NCI-H446 treated with DMSO at 0.1 percent for 48 hours (cell line): ENCODE measurements at places on chromosomes 11 and 22.
A peak's percentile ranks its signal among the peaks of the same experiment; 100 is the strongest.

- no peak for DNase-seq
Measured at GRCh38 chr11:94125407-94126115, 3.1 kb upstream of the PANX1 start.

DNA sequence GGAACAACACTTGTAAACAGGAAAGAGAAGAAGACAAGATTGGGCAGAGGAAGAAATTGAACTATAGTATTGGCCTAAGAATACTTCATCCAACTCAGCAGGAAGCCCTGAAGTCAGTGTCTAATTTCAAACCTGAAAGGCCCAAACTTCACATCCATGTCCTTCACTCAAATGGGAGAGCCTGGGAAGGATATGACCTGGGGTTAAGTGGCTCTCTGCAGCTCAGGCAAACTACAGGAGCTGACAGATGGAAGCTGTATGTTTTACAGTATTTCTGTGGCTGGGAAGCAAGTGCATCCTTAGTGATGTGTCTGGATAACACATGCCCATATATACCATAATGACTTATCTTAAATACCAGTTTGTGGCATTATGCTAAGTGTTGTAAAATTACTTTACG is 196.2 kb downstream of the SOX6 start:
- no peak for DNase-seq

DNA sequence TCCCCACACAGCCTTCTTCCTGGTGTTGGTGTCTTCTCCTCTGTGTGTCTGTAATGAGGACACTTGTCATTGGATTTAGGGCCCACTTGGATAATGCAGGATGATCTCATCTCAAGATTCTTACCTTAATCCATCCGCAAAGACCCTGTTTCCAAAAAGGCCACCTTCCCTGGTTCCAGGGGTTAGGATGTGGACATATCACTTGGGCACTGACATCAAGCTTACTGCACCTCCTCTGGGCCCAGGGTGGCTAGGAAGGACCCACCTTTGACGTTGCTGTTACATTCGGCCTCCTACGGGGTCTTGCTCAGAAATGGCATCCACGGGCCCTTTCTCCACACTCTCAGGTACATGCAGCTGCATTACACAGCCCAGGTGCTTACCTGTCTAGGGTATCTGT is 535.9 kb downstream of the BRD1 start:
- DNase-seq: no peak

- no peak for DNase-seq
Measured at GRCh38 chr22:41311487-41311886, 10.2 kb downstream of the ZC3H7B start.

GRCh38 chr11:78860720-78861422 is 286.2 kb upstream of the NARS2 start:
- DNase-seq: no peak

GRCh38 chr11:131178596-131178995 is 191.8 kb upstream of the NTM start:
- no peak for DNase-seq

GRCh38 chr11:122572592-122572991 is 82.9 kb upstream of the UBASH3B start:
- no peak for DNase-seq

- no peak for DNase-seq
Measured at GRCh38 chr22:42704896-42705295, 15.8 kb downstream of the A4GALT start.

- no peak for DNase-seq
Measured at GRCh38 chr11:995752-996420, 40.6 kb downstream of the MUC6 start.

DNA sequence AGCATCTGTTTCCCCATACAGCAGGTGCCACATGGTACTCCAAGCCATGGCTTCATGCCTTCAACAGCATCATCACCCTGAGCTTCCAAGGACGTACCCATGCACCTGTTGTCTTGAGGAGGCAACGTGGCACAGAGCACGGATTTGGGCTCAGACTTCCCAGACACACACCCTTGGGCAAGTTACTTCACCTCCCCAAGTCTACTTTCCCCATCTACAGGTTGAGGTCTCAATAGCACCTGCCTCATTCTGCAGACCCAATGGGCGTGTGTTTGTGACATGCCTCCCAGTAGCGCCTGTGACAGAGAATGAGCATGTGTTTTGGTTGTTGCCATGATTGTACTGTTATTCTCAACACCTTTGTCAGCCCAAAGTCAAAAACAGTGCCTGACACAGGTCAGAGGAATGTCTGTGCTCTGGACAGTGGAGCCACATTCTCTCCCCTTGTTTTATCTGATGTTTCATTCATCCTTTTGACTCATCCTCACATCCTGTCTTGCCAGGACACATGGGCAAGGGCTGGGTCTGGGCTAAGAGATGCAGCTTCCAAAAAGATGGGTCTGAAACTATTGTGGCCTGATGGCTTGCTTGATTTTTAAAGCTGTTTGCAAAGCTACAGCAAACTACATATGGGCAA is 53.4 kb upstream of the CCND1 start:
- no peak for DNase-seq

GRCh38 chr11:65169164-65169641 is 830 bp upstream of the SPDYC start:
- DNase-seq: no peak

GRCh38 chr11:70733327-70734325 is 335.3 kb downstream of the CTTN start:
- no peak for DNase-seq

DNA sequence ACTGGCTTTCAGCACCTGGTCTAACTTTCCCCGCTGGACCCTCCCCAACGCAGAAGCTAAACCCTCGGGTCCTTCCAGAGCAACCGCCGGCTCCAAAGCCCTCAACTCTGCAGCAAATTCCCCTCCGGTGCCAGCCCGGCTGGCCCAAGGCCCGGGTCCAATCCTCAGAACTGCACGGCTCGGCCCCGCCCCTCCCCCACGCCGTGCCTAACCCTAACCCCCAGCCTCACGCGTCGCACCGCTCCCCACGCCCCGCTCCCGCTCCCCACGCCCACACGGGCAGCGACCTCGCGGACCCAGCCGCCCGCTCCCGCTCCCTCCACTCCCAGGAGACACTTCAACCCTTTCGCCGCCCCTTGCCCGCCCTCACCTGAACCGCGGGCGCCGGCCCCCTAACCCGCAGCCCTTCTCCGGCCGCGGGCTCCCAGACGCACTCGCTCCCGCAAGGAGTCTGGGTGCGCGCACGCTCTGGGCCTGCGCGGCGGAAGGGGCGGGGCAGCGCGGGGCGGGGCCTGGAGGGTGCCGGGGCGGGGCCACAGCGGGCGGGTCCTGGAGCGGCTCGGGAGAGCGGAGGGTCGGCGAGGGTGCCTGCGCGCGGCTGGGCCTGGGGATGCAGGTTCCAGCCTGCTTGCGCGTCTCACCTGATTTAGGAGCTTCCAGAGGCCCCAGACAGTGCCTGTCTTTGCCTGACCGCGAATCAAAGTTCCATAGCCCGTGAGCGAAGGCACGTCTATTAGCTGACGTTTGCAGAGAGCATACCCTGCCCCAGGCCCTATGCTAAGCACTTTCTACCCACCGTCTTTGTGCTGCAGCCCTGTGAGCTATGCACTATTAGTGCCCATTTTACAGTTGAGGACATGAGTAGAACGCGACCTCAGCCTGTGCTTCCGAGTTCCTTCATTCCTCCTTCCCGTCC is at the start of gene NFRKB:
NFRKB (minus strand) TSS at position 453 of the 916 bp plus-strand sequence. CDS start 2,729 bp downstream, outside the sequence.
- DNase-seq: peak; percentile 53

- DNase-seq: no peak
Measured at GRCh38 chr11:35029979-35030682, 108.8 kb upstream of the CD44 start.
